ENCODE measurements at places on chromosomes 12 and 14. TPM values are rescaled to one million over a fixed set of nuclear protein-coding genes. Genes with fewer than 3 reads are reported as not detected.

METTL17 gene
- polyA plus RNA-seq = 72.8 TPM

DNA sequence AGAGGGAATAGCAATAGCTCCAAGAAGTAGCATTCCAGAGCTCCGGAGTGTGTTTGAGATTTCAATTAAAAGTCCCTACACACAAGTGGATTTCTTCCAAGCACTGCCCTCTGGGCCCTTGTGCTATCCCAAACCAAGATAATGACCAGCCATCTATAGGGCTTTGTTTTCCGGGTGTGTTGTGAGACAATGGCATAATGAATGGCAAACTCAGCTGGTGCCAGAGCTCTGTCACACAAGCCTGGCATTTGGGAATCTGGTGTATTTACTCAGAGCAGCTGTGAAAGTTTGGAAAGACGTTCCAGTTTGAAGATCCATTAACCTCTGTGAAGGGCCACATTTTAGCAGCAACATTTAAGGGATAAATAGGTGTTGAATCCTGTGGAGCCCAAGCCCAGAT is 61.2 kb upstream of the TMTC2 start:
- H3K27ac ChIP-seq = no peak overlapping the region
- no peak for DNase-seq
- H3K4me3 ChIP-seq = no peak overlapping the region
- H3K27me3 ChIP-seq = no peaks in the 10 kb centered on the region

KCNC2 gene
- polyA plus RNA-seq = not detected

CHURC1 gene
- 41.3 TPM for polyA plus RNA-seq

DNA sequence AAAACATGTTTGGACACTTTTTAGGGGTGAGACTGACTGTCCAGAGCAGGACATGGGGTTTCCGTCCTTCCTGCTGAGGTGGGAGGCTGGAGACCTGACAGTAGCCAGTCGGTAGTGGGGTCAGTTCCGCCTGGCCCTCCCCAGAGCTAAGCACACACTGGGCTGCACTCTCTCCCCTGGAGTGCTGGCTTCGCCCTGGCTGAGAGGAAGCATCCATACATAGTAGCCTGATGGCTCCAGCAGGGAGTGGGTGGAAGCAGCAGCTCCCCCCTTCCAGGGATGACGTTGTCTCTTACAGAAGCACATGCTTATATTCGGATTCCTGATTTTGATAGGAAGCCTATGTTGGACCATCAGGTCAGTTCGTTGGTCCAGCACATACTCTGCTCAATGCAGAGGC is 40.4 kb downstream of the SFSWAP start:
- H3K27ac ChIP-seq = no peak overlapping the region
- no peaks in the 10 kb centered on the region for H3K4me1 ChIP-seq
- no peak for DNase-seq

- no peak overlapping the region for H3K27ac ChIP-seq
- H3K27me3 ChIP-seq = peaks cover 37% of the 10 kb centered on the region
- H3K4me3 ChIP-seq = peak overlapping the region; percentile 60
- peaks cover 27% of the 10 kb centered on the region for H3K4me1 ChIP-seq
- DNase-seq = no peak
Observed at GRCh38 chr12:24903329-24904088, 45.4 kb downstream of the BCAT1 start.

CLEC9A gene
- polyA plus RNA-seq = 0.43 TPM

DNA sequence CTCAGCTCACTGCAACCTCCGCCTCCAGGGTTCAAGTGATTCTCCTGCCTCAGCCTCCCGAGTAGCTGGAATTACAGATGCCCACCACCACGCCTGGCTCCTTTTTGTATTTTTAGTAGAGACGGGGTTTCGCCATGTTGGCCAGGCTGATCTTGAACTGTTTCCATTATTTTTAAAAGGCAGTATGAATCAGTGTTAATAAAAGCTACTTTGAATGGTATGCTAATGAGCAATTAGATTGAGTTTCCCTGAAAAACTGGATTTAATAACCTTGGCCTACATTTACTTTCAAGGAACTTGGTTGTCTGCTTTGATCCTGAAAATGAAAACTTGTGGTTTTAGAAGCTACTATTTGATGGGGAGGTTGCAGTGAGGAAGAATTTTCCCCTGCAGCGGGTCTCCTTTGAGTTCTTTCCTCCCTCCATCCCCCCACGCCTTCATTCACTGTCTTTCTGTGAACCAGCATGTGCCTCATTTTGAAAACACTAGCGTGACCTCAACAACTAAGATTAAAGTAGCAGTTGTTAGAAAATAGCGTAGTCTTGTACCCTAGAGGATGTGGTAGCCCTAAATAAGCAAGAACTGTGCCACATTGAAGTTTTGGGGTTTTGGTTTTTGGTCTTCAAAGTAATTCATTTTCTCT is 17.8 kb upstream of the RPS6KA5 start:
- no peak overlapping the region for H3K4me3 ChIP-seq
- no peak overlapping the region for H3K27ac ChIP-seq
- DNase-seq = no peak
- H3K4me1 ChIP-seq = peaks cover 14% of the 10 kb centered on the region
- H3K36me3 ChIP-seq = no peaks in the 10 kb centered on the region

GRCh38 chr14:36069535-36069900 is 107.0 kb downstream of the PTCSC3 start:
- no peak overlapping the region for H3K27ac ChIP-seq
- DNase-seq = no peak
- no peaks in the 10 kb centered on the region for H3K4me1 ChIP-seq
- no peaks in the 10 kb centered on the region for H3K27me3 ChIP-seq
